ENCODE measurements at places on chromosomes 1 and 21.

DNA sequence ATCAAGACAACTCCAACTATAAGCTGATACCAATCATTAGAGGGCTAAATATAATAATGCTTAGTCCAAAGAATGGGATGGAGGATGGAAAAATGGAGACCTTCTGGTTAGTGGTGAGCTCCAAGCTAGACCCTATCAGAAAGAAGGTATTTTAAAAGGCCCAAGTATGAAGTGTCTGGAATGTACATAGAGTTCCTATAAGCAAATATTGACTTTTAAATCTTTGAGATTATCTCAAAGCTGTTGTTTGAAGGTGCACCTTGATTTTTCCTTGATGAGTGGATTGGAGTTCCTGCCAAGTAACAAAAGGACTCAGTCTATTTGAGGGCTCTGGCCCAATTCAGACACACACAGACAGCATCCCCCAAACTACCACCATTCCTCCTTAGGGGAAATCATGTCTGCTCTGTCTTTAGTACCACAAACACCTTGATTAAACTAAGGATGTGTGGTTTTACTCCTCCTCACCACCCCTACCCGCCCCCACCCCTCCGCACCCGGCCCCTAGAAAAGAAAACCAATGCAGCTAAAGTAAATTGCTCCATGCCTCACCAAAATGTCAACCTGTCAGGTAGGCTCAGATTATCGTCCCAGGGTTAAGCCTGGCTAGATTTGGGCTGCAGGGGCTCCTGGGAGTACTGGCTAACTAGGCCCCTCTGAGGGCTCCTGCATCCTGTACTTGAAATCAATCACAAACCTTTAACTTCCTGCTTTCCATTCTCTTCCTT is 59.4 kb downstream of the CDC7 start:
- DNase-seq: no peak

DNA sequence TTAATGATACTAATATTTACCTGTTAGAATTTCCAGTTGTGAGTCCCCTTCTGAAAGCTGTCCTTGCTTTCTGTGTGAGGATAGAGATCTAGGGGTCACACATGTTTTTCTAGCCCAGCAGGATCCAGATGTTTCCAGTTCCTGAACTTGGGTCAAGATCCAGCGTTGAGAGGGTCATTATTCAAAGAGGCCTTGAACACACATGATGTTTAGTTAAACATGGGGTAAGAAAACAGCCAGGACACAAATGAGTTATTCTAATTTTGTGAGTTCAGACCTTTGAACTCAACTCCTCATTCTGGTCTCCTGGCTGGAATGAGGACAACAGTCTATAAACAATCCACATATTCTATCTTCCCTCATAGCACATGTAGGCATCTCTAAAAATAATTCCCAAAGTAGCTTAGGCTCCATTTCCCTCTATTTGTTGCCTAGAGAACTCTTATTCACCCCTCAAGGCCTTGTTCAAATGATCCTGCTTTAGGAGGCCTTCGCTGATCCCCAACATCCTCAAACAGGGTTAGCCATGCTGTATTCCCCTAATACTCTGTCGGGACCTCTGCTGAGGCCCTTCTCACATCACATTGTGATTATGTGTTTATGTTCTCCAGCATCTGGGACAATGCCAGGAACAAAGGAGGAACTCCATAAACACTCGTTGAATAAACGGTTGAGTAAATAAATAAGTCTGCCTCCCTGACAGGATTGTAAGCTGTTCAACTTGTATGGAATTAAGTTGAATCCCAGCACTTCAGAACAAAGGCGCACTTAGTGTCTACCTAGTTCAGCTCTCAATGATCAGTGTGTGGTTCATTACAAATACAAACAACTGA is 15.0 kb upstream of the KCNN3 start:
- DNase-seq: no peak

- no peak for DNase-seq
Measured at GRCh38 chr1:110902820-110903463, 30.0 kb downstream of the CD53 start.

DNA sequence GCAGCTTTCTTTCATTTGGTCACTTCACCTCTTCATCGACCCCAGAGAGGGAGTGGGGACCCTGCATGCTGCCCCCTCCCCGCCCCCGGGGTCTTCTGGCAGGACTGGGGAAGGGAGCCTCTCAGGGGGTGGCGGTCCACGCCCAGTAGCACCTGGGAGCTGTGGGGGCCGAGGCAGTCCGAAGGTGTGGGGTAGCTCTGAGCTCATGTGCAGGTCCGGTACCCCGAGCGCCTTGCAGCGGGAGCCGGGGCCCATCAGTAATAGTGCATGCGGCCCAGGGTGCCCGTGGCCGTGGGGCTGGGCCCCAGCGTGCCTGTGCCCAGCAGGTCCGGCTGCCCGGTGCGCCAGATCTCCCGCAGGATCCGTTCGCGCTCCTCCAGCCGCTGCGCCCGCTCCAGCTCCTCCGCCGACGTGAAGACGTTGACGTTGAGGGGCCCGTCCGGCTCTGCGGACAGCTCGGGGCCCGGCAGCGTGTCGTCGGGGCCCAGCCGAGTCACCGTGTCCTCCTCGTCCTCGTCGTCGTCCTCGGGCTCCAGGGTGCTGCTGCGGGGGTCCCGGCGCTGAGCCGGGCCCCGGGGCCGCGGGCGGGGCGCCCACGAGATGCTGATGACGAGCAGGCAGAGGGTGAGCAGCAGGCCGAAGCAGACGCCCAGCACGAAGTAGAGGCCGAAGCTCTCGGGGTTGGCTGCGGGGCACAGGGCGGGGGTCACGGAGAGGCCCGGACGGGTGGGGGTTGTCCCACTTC is 1.2 kb downstream of the EVA1B start:
- no peak for DNase-seq

DNA sequence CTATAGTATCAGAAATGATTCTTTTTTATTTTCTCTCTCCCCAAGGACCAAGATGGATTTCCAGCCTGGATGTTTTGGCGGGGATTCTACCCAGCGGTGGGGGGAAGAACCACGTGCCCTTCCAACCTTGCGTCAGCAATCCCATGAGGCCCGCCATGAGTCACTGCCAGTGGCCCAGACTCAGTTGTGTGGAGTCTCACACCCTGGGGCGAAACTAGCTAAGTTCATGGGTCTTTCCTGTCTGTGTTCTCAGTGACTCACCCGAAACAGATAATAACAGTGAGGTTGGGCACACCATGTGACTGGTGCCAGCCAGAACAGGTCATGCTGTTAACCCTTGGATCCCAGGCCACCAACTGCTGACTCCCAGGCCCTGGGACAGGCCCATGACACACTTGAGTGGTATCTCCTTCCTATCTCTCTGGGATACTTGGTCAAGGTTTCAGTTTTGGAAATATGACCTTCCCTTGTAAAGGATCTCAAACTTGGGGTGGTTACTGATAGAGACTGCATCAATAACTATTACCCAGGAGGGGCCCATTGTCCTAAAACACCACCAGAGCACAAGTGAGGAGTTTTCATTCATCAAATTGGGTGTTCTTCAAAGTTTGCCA is 98.0 kb upstream of the DUSP10 start:
- DNase-seq: no peak

GRCh38 chr1:213925531-213926182 is 62.1 kb upstream of the PROX1 start:
- no peak for DNase-seq

- DNase-seq: no peak
Measured at GRCh38 chr1:19884312-19884711, 2.1 kb downstream of the OTUD3 start.

DNA sequence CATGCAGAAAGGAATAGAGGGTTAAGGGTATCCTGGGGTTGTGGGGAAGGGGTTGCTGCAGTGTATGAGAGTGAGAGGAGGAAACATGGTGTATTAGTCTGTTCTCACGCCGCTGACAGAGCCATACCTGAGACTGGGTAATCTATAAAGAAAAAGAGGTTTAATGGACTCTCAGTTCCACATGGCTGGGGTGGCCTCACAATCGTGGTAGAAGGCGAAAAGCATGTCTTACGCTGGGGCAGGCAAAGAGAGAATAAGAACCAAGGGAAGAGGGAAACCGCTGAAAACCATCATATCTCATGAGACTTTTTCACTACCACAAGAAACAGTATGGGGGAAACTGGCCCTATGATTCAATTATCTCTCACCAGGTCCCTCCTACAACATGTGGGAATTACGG is 17.7 kb downstream of the OSBPL9 start:
- no peak for DNase-seq

- DNase-seq: no peak
Measured at GRCh38 chr1:208988811-208989222, 594.7 kb upstream of the CAMK1G start.

DNA sequence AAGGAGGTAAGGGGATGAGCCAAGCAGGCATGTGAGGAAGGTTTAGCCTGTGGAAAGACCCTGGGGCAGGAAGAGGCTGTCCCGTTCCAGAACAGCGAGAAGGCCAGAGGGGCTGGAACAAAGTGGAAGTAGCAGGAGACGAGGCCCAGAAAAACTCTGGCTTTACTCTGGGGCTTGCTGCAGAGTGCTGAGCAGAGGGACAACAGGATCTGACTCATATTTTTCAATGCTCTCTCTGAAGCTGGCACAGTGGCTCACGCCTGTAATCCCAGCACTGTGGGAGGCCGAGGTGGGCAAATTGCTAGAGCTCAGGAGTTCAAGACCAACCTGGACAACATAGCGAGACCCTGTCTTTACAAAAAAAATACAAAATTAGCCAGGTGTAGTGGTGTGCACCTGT is 52.4 kb upstream of the PAX7 start:
- DNase-seq: no peak

DNA sequence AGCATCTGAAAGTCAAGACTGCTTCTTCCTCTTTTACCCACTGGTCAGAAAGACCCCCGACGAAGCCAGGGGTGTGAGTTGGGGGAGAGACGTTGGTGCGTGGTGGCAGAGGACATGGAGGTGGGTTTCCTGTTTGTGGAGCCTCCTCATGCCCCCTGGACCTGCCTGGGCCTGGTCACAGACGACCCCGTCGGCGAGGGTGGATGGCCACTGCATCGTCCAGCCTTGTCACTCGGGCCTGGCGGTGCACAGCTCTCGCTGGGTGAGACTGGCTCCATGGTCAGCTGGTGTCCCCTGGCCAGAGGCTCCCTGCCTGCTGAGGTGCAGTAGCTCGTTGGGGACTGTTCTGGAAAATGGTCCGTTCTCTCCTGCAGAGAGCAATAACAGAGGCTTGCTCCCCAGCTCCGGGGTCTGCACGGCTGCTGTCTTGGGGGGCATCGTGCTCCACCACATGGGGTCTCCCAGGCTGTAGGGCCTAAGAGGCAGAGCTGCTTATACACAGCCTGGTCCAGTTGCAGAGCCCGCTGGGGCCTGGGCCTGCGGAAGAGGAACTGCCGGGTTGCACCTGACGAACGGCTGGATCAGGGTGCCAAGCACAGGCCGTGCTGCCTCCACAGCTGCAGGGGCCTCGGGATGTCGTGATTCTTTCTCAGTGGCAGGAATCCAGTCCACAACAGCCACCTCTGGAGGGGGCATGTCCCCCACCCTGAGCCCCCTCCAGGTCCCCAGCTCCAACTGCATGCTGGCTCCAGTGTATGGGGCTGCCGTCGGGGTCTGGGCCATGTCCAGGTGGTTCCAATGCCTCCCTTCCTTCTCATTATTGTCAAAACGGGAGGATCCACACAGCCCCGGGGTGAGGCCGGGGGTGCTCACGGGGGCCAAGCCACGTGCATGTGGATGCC is 18.0 kb upstream of the ACTRT2 start:
- no peak for DNase-seq

DNA sequence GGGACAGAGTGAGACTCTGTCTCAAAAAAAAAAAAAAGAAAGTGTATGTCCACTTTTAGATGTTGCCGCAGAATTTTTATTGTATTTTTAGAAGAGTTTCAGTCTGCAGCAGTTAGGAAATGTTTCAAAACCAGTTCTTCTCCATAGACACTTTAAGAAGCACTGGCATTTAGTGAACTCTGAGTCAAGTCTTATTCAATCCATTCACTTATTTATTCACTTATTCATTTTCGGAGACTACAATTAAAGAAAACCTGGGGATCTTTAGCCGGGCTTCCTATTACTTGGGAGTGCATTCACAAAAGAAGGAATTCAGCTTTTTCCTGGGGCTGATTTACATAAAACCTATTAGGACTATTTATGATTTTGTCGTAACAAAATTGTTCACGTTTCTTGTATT is 12.3 kb downstream of the RCAN3 start:
- DNase-seq: no peak

GRCh38 chr1:116224561-116224960 is 113.4 kb downstream of the MAB21L3 start:
- DNase-seq: no peak

- DNase-seq: no peak
Measured at GRCh38 chr1:209218981-209219380, 364.5 kb upstream of the CAMK1G start.

DNA sequence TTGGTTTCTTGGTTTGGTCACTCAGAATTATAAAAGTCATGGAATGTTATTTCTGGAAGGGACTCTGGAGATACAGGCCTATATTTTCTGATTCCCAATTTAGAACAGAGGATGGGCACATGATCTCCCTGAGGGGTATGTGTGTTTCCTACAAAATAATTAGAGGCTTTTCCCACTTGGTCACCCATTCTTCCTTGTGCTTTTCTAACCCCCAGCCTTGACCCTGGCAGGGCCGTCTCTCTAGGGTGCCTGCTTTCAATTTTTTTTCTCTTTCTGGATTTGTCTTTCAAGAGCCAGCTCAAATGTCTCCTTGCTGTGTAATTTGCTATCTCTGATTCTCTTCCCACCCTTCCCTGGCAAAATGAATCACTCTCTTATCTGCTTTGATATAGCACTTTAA is 131.9 kb downstream of the HLX start:
- no peak for DNase-seq

- DNase-seq: peak; percentile 48
Measured at GRCh38 chr1:202571719-202572339, 138.4 kb downstream of the SYT2 start.

- DNase-seq: no peak
Measured at GRCh38 chr1:89670163-89670562, 37.2 kb downstream of the LRRC8C start.

- no peak for DNase-seq
Measured at GRCh38 chr1:78048446-78048845, 2.7 kb downstream of the GIPC2 start.

- no peak for DNase-seq
Measured at GRCh38 chr1:112637254-112638109, 17.9 kb downstream of the CAPZA1 start.

DNA sequence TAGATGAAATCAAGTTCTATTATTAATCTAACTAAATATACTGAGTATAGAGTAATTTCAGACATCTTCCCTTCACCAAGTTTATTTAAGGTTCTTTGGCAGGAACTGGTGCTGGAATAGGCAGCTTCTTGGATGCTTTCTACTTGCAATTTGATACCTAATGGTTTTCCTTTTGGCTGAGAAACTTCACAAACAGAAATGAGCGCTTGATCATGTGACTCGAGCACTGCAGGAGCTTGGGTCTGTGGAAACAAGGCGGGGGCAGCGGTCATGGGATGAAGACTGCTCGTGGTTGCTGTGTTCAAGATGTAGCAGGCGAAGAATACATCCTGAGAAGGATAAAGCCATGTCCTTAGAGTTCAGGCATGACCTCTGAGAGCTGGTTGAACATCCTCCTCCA is 136.8 kb downstream of the PTPRC start:
- peak; percentile 86 for DNase-seq

DNA sequence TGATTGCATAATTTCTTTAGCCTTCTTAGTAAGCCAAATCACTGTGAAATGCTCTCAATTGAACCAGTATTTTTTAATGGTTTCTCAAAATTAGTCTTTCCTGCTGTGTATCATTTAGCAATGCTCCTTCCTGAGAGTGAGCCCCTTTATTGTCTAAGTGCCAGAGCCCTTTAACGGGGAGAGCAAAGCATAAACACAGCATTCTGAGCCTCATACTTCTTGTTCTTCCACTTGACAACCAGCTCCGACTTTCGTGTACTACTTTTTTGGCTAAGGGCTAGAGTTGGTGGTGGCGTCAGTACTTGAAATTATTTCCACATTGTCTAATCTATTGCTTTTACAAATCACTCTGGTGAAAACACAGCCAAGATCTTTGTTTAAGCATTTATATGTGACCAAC is 299.0 kb downstream of the TPR start:
- DNase-seq: no peak
